ENCODE measurements at places on chromosomes 4 and X. TPM values are rescaled to one million over a fixed set of nuclear protein-coding genes. Genes with fewer than 3 reads are reported as not detected.

GRCh38 chrX:57104921-57105398 lies 16.4 kb downstream of the SPIN2B start:
- no peak for DNase-seq

GRCh38 chr4:27844376-27844775 lies 983.7 kb downstream of the STIM2 start:
- DNase-seq = no peak

DNA sequence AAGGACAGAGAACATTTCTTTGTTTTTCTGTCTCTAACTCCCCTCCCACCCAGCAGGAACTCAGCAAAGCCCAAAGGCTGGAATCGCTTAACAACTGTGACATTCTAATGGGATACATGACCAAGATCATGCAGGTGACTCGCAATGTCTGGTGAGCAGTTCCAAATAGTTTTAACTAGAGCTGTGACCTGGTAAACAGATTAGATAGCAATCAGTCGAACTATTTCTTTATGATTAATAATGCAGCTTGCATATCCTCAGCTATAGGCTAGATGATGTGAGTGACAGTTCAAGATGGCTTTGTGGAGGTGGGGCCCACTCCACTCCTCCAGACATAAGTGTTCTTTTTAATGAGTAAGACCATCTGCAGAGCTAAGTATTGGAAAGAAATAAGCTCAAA lies 20.0 kb upstream of the GABRE start:
- DNase-seq = no peak

GRCh38 chr4:121182296-121182695 lies 18.2 kb upstream of the TNIP3 start:
- DNase-seq = peak; percentile 45

DNA sequence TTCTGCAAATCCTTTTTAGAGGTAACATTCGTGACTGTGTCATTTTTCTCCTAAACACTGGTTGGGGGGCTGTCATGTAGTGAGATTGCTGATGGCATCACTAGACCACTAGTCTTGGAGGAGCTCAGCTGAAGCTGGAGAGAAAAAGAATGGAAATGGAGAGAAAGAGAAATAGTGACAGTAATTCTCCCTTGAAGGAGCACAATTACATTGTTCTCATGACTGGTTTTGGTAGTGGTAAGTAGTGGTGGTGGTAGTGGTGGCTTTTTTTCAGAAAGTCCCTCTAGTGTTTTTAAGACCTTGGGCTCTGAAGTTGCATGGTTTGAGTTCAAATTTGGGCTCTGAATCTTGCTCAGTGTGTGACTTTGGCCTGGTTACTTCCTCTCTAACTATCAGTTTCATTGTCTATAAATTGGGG lies 99.8 kb downstream of the LARP7 start:
- DNase-seq = no peak

DNA sequence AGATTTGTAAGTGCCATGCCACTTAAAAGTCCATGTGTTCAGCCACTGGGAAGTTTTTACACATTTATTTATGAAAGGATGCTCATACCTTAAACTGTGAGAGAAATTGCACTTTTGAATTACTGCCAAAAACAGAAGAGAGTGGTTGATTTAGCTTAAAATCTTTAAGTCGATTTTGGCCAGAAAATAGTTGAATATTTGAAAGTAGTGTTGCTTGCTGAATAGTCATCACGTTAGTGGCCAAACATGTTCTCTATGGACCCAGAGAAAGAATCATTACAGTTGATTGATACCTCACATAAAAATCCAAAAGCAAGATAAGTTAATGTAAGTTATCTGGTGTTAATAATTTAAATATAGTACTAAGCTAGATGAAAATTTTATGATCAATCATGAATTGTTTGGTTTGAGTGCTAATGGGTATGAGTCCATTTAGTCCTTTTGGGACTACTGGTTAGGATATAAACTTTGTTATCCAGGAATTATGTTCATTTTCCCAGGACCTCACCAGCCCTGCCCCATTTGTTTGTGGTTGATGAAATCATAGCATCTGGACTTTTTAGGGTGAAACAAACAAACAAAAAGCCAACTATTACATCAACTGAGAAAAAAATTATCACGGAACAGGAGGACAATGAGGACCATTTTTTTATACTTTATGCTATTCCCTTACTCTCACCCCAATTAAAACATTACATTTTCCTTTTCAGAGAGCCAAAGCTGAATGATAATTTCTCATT lies 6.3 kb downstream of the GIMD1 start:
- DNase-seq = no peak

DNA sequence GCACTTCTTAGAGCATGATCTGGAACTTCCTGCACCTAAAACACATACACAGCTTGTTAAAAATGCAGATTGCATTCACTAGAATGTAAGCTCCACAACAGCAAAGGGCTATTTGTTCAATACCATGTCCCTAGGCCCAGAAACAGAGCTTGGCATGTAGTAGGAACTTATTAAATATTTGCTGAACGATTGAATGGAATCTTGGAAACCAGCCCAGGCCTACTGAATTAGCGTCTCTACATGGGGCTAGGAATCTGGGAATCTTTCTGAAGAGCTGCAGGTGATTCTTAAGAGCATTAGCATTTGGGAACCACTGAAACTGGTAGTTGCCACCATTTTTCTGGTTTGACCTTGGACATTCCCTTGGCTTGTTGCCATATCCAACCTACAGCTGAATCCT lies 234.1 kb downstream of the STIM2 start:
- peak; percentile 50 for DNase-seq

DNA sequence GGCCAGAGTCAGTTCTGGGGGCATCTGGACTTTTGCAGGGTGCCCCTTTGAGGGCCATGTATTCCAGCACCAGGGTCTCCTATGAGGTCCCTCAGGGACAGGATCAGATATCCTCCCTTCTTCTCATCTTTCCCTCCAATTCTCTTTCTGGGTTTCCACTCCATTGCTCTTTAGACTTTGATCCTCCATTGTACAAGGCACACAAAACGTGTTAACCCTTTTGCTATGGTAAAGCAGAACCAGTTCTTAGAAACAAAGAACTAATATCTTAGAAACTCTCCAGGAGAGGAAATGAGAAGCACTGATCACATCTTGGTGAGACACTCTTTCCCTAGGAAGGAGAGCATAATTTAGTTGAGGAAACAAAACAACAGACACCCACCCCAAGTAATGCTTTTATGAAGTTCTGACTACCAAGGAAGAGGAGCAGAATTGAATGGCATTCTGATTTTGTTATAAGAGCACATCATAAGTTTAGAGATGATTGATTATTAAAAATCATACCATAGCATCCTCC lies 200.7 kb upstream of the NPY2R start:
- no peak for DNase-seq

GRCh38 chrX:103398421-103398864 lies 22.1 kb downstream of the BEX3 start:
- DNase-seq = no peak

DNA sequence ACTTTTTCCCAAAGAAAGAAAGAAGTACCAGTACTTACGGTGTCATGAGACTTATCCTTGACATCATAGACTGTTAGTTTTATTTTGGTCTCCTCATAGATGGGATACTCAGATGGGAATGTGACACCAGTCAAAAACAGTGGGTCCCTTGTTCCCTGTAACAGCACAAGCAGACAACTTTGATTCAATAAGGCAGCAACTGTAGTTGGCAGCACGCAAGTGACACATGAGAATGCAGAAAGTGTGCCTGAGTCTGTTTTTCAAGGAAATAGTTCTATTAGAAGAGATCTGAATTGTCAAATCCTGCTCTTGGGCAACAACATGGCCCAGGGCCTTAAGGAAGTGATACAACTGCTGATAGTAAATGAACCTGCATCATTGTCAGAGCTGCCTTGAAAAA lies 443.2 kb downstream of the INPP4B start:
- peak; percentile 36 for DNase-seq

DNA sequence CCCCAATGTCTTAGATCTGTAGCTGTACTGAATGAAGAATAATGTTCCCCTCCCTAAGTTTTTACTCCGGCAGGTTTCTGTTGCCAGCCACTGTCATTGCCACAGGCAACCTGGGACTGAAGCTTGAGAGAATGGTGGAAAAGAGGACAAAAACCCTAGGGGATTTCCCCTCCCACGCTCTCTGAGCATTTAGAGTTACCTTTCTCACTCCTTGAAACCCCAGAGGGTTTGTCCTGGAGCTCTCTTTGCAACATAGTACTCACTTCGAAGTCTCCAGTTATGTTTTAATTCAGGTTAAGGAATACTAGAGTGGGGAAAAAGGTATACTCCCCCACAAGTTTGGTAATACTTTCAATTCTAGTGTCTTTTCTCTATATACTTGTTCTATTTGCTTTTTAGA lies 31.5 kb downstream of the F8 start:
- DNase-seq = no peak

DNA sequence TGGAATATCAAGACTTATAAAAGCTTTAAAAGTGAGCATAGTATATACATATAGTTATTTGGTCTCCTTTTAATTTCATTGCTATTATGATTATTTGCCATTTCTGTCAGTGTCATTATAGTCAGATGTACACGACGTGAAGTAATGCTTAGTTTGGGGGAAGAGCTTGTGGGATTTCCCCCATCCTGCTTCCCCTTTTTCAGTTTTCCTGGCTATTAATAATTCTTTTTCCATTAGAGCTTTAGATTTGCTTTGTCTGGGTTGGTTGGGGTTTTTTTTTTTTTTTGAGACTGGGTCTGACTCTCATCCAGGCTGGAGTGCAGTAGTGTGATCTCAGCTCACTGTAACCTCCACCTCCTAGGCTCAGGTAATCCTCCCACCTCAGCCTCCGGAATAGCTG lies 5.4 kb downstream of the ABCE1 start:
- peak; percentile 14 for DNase-seq

DNA sequence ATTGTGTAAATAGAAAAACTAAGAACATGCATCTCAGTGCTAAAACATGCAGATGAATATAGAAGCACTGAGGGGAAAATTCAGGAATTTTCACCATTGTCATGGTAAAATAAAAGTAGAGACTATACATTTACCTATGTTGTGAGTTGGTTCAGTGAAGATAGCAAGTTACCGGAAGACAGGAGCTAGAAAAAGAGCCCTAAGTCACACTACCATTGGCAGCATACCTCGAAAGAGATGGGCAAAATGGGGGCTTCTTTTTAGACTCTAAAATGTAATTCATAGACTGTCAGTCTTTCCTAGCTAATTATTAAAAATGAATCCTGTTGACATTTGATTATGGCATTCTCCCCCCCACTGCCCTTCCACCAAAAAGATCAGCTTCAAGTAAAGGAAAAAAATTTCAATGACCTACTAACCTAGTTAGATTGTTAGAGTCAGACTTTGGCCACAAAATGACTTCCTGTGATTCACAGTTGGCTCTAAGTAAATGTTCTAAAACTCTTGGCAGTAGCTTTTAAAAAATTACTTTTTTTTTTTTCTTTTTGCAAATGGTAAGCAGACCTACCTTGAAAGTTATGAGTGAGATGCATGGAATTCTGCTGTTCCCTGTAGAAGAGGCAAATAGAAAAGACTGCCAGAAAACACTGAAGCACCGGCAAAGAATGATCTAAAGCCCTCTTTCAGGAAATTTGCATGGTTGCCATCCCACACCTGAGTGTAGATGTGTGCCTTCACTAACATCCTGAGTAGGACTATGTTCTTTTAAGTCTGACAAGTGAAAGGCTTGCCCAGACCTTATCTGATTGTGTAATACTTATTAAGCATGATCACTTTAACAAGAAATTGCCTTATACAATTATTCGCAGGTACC lies 26.4 kb upstream of the ARSJ start:
- DNase-seq = no peak

DNA sequence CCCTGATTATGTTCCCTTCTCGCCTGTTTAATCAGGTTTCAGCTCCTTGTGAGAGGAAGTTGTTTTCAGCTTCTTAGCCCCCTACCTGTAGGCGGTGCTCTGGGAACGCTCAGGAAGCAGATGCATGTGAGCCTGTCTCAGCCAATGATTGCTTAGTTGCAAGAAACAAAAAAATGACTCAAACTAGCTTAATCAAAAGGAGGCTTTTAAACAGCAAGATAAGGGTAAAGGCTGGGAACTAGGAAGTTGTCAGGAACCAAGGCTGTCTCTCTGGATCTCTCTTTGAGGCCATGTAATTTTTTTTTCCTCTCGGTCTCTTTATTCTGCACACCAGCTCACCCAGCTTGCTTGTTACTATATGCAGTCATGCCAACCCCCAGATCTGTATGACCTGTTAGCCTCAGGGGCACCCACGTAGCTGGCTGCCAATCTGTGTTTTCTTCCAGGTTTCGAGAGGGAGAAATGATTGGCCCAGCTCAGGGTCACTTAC lies 109.1 kb downstream of the PTTG2 start:
- peak; percentile 67 for DNase-seq

DNA sequence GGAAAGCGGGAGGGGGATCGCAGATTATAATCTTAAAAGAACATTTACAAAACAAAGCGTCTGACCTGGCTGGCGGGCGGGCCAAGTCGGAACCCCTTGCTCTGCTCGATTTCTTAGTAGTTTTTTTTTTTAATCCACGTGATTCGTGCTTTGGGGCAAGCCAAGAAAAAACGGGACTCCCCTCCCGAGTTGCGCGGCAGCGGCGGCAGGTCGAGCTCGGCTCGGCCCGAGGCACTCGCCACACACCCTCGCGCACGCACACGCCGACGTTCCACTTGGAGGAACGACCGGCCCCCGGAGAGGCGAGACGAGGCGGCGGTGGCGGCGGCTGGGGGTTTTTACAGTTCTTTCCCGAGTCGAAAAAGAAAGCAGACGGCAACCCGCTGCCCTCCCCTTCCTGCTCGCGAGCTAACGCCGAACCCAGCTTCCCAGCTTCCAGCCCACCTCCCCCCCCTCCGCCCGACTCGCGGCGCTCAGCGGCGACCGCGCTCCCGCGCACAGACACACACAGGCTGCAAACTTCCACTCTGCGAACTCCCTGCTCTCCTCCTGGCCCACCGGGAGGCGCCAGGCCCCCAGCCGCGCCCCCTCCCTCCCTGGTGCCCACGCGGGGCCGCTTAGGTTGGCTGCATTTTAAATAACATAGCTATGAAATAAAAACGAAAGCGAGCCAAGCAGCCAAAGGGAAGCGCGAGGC lies 1.2 kb downstream of the BCOR start:
- DNase-seq = no peak

DNA sequence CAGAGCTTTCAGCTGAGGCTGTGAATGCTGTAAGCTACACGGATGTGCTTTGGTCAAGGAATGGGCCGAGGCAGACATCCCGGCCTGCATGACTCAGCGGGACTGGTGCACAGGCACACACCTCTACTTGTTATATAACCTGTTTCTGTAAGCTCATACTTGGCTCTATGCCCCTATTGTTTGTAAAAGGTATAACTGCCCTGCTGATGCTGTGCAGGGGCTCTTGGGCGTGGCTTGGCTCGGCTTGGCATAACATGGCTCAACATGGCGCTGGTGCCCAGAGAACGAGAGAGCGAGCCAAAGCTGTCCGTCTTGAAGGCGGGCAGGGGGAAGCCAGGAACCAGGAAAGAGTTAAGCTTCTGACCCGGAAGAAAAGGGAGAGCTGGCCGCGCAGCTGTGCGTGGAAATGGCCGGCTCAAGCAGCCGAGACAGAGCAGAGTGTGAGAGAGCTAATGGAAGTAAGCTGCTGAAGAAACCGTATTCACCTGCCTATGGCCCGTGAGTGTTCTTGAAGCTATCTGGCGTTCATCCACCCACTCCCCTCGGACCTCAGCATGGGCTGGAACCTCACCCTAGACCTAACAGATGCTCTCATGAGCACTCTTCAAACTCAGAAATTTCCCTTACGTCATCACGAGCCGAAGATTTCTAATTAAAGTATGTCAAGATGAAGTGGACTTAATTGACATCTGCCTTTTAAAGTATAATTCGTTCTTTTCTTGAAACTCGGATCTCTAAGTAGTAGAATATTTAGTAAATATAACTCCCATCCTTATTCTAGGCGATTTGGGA lies 286.3 kb upstream of the AGA start:
- DNase-seq = no peak

EVC2 gene
- 0.76 TPM for polyA plus RNA-seq

CT45A2 gene
- not detected for polyA plus RNA-seq

MFAP3L gene
- polyA plus RNA-seq = 0.31 TPM

PRSS48 gene
- polyA plus RNA-seq = not detected

VGLL1 gene
- polyA plus RNA-seq = 7.7 TPM

PWWP3B gene
- 0.25 TPM for polyA plus RNA-seq
